ENCODE measurements at places on chromosomes 12 and 14. TPM values are rescaled to one million over a fixed set of nuclear protein-coding genes. Genes with fewer than 3 reads are reported as not detected.

DNA sequence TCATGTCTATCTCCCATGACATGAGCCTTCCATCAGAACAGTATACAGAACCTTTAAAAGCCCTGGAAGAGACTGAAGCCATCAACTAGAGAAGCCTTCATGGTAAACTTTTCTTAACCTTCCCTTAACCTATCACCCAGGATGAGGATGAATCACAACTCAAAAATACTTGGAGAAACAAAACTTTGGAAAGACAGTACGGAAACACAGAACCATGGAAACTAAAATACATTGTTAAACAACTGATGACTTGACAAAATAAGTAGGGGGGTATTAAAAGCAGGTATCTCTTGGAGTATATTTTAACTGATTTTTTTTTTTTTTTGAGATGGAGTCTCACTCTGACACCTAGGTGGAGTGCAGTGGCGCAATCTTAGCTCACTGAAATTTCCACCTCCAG lies 8.7 kb downstream of the TM7SF3 start:
- no peak for DNase-seq

- no peak for DNase-seq
These were observed 379.1 kb downstream of the APAF1 start for GRCh38 chr12:99024191-99024590.

DPY19L2 gene
- 92.3 TPM for polyA plus RNA-seq

LRRK2 gene
- 26.7 TPM for polyA plus RNA-seq

KLRC3 gene
- polyA plus RNA-seq: 0.27 TPM

PTGER2 gene
- 5.4 TPM for polyA plus RNA-seq
